ENCODE measurements at places on chromosomes 4 and X.

DNA sequence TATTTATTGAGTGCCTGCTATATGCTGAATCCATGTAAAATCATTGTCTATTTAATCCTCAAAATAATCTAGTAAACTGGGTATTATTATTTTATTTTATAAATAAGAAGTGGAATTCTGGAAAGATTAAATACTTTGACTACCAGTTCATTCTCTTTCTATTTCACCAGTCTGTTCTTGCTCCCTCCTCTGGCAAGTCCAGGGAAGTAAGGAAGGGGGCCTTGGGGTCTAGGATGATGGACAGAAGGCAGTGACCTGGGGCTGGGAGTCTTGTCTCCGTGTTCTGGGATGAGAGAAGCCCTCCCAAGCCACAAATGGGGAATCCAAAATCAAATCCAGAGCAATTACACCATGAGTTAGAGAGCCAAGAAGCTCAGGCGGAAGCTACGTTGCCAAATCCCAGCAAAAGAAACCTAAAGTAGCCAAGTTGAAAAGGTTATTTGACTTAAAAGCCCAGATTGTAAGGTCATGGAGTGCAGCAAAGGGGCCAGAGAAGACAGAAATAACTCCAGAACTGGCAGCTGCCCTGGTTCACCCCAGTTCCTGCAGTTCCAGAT lies 28.3 kb upstream of the PARM1 start:
- DNase-seq: no peak

- peak; percentile 17 for DNase-seq
Observed at GRCh38 chr4:82721819-82722423, 76.7 kb downstream of the SCD5 start.

DNA sequence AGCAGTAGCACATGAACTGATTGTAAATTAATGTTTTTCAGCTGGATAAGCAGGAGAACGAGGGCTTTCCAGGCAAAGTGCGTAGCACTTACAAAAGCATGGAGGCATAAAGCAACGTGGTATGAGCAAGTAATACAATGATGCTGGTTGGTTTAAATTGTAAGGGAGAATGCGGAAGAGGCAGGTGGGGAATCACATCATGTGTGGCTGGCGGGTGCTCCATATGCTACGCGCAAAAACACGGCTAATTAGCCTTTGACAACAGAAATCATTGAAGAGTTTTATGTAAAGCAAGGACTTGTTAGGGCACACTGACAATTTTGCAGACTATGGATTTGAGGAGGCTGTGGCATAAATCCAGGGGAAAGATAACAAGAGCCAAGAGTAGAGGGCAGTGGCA lies 14.6 kb downstream of the SYTL4 start:
- no peak for DNase-seq

GRCh38 chr4:102217775-102218355 lies 127.4 kb downstream of the SLC39A8 start:
- no peak for DNase-seq

Data from fibroblast of skin of abdomen (primary cell).